ENCODE measurements at places on chromosomes 13 and 19. TPM values are rescaled to one million over a fixed set of nuclear protein-coding genes. Genes with fewer than 3 reads are reported as not detected.
A peak's percentile ranks its signal among the peaks of the same experiment; 100 is the strongest.

DNA sequence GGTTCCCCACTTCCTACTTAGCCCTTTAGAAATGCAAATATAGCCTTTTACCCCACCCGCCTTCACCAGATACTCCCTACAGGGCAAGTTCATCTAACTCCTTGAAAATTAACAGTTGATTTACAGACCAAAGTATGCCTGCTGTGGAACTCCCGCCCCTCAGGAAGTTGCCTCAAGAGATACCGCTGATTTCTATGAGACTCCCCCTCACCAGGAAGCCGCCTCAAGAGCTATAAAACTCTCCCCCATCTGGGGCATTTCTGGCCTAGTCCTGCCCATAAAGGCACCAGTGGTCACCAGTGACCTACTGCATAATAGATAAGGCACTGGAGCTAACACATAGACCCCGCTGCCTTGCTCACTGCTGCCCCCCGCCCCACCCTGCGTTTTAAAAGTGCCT is 201.7 kb upstream of the UBL3 start:
- no peak for DNase-seq

DNA sequence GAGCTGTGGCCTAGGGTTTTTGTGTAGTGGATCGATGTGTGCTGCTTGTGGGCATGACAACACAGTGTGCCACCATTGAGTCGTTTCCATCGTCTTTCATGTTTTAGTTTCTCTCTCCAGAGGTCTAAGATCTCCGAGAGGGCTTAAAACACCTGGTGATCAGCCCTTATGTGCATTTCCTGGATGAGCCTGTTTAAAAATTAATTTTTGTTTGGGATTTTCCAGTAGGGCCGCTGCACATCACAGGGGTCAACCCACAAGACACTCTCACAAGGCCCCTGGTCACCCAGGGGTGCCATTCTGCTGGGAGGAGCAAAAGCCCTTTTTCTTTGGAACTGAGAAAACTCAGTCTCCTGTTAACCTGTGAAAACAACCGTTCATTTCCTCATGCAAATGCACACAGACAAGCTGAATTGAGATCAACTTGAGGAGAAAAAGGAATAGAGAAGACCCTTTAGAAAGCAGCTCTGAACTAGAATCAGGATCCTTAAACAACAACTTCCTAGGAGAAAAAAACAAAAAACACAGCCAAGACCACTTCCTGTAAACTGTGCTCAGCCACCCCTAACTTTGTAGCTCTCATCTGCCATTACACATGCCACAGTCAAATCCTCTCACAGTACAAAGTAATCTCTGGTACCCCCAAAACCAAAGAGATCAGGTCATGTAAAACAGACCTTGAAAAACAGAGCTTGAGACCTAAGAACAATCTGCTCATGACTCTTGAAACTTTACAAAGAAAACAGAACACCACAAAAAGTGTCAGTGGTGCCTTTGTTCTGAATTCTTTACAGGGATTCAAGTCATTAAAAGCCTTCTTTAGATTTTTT is 8.3 kb upstream of the MTRF1 start:
- DNase-seq, result no peak

DNA sequence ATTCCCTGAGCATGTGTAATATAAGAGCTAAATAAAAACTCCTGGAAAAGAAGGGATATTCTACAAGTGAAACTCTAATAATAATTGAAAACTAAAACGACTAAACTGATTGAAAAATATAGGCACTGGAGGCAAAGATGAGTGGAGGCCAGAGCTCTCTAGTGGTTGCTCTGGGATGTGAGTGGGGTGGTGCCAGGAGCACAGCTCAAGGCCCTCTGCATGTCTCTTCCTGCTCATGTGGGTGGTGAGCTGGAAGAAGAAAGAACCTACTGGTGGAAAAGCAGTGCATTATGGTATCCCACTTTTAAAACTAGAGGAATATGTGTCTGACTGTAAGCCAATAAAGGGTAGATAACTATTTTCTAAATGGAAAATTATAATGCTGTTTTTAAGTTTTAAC is 15.8 kb upstream of the ARHGEF7 start:
- no peak for DNase-seq

DNA sequence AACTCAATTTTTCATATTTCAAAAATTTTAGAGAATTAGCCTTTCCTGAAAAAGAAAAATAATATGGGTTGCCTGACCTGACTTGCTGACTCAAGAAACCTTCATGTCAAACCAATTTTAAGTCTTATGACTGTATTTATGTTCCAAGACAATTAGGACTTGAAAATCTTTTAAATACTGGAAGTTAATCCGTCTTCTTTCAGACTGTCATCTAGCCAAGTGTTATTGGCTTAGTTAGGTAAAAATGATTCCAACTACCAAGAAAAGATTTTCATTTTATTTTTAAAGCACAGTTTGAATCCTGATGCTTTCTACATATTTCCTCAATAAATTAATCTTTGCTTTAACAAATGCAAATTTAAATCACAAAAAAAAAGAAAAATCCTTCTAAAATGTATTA is 337.6 kb downstream of the SLITRK6 start:
- DNase-seq, result no peak

DNA sequence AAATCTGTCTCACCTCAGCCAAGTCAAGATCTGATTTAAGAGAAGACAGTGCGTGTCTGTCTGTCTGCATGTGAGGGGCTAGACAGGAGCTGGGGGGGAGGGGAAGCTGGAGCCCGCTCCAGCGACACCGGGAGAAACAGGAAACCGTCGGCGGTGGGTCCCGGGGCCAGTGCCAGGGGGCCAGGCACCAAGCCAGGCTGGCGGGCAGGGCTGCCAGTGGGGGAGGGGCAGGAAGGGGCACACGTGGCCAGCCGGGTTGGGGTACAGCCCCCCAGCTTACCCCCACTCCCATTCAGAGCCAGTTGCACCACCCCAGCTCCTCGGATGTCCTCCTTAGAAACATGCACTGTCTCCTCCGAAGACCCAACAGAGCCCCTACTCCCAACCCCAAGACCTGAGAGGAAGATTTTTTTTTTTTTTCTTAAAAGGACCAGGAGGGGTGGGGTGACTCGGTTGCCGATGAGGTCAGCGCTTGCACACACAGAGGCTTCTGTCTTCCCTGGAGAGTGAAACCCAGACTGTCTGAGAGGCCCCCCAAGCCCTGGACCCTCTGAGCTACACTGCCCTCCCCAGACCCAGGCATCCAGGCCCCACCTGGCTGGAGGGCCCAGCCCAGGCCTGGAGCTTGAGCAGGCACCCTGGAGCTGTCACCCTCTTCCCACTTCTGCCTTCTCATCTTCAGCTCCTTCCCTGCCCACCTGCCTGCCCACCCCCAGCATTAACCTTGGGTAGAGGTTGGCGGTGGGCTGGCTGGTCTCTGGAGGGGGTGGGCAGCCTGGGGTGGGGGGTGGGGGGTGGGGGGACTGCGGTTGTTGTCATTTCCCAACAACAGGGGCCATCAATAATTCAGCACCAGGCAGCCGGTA is 4.0 kb downstream of the ERF start:
- peak; percentile 63 for DNase-seq

DNA sequence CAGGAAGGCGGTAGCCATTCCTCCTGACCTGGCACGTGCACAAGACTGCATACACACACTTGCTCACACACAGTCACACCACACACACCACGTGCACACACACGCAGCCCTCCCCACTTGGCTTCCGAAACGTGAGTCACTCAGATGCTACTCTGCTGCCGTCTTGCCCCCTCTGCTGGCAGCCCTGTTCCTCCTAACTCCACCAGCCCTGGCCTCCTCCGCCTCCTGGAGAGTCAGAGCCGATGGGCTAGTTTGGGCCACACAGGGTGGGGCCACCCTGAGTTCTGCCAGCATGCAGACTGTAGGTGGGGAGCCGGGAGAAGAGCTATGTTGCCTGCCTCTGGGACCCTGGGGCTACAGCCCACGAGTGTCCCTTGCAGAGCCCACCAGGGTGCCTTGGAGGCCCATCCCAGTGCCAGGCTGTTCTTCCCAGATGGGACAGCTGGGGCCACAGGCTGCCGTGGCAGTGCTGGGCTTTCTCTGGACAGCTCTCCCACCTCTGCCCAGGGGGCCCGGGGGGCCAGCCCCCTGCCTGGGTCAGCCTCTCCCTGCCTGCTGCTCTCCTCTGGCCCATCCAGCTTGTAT is 12.1 kb downstream of the PIN1 start:
- DNase-seq, result peak; percentile 56

- no peak for DNase-seq
Observed at GRCh38 chr13:31930901-31931522, 100.6 kb upstream of the FRY start.

- DNase-seq, result no peak
Observed at GRCh38 chr19:17617807-17618192, 62.4 kb downstream of the COLGALT1 start.

GRCh38 chr19:30920222-30920621 is 429.0 kb downstream of the TSHZ3 start:
- no peak for DNase-seq

DNA sequence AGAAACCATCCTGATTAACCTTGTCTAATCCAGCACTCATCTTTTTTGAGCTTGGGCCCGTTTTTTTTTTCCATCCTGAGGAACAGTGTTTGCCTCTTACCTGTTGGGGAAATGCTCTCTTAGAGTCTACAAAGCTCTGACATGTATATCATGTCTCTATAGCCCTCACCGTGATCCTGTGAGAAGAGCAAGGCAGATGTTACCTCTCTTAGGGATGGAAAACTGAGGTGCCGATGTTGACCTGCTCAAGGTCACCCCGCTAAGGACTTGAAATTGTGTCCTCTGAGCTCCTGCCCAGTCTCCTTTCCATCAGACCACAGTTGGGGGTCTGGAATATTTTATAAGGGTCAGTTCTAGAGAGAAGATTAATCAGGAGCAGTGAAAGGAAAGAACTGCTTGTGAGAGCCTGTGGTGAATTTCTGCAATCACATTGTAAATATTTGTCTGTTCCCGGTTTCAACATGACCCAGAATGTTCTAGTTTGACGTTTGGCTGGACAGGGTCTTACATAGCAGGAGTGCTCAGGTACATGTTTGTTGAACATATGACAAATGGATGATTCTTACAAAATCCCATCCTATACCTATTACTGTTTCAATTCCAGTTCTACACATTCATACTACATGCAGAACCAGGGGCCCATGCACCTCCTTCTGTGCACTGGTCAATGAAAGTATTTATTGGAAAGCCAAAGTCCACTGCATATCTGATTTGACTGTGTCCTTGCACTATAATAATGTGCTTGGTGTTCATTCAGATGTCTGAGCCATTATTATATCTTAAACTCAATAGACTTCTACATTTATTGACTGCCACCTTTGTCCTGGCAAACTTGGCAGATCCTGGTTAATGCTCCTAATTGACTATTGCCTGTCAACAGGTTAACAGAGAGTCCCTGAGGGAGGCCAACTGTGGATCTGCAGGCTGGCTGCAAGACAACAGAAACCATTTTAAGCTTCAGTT is 12.1 kb downstream of the SLC25A15 start:
- DNase-seq, result no peak

DNA sequence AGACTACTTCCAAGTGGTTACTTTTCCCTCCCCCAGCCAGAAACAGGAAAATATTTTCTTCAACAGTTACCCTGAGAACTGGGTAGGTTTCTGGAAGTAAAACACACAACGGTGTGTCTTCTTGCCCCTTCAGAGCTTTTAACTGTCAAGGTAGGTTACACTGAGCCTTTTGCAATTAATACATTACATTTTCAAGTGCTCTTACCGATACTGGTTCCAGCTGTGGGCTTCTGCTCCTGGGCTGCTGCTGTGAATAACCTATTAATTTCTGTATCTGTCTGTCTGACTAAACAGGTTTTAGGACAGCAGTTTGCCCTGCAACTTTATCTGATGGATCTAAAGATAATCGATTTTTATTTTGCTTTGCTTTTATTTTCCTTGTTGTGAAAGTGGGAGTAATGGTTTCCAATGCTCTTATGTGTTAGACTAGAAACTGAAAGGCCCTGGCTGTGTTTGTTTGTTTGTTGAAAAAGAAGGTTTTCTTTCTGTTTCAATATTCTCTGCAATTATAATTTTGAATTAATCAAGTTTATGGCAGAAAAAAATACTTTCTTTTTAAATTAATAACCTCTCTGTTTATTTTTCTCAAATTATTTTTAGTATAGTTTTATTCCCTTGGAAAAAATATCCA is 196.7 kb upstream of the SLITRK6 start:
- no peak for DNase-seq

DNA sequence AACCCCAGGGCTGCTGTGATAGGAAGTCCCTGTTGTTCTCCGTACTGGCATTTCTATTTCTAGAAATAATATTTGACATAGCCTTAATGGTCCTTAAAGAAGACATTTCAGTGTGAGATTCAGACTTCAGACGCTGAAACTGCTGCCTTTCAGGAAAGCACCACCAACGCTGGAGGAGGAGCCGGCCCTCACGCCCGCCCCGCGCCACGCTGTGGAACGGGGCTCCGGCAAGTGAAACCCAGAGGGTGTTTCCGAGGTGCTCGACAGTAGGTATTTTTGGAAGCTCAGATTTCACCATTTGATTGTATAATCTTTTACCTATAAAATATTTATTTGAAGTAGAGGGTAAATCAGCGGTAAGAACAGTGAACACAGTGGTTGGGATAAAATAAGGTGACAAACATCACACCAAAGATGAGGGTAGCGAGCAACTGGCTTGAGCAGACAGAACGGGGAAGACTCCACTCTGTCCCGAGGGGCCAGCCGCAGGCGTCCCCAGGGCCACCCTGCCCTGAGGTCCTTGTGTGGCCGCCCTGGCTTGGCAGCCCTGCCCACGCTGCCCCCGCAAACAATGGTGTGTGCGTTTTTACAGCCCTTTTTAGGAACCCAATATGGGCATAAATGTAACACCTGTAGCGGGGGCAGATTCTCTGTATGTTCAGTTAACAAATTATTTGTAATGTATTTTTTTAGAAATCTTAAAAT is 85.6 kb upstream of the MCF2L start:
- DNase-seq, result no peak

GRCh38 chr19:30044273-30045248 is 102.5 kb downstream of the URI1 start:
- DNase-seq, result no peak

GRCh38 chr19:28898249-28898648 is 314.7 kb downstream of the UQCRFS1 start:
- no peak for DNase-seq

DNA sequence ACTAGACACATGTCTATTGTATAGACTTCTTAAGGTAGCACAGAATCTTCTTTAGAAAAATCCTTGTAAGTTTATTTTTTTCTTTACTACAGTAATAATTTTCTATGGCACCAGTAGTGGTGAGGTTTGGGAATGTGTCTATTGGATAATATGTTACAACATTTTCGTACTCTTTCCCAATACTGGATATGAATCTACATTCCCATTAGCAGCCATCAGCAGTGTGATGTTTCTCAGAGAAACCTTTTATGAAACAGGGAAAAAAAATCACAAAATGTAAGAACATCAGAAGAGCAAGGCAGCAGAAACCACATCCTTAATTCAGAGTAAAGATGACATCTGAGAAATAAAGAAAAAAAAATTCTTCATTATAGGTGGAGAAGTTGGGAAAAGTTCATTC is 83.3 kb downstream of the POSTN start:
- DNase-seq, result no peak

GRCh38 chr19:14369399-14370168 is 11.7 kb upstream of the ADGRE5 start:
- DNase-seq, result peak; percentile 45

GRCh38 chr13:33127009-33127551 is 110.9 kb downstream of the KL start:
- DNase-seq, result peak; percentile 61

SPTBN4 gene
- 4.8 TPM for total RNA-seq

HIPK4 gene
- not detected for total RNA-seq

PALM3 gene
- not detected for total RNA-seq

KLF1 gene
- total RNA-seq, result not detected

CEACAM8 gene
- not detected for total RNA-seq

ZNF560 gene
- total RNA-seq, result not detected

STOML3 gene
- total RNA-seq, result not detected

ZNF540 gene
- 8.8 TPM for total RNA-seq

SPIB gene
- not detected for total RNA-seq

PRDX2 gene
- total RNA-seq, result 750 TPM
